ENCODE measurements at places on chromosomes 13 and 19.

DNA sequence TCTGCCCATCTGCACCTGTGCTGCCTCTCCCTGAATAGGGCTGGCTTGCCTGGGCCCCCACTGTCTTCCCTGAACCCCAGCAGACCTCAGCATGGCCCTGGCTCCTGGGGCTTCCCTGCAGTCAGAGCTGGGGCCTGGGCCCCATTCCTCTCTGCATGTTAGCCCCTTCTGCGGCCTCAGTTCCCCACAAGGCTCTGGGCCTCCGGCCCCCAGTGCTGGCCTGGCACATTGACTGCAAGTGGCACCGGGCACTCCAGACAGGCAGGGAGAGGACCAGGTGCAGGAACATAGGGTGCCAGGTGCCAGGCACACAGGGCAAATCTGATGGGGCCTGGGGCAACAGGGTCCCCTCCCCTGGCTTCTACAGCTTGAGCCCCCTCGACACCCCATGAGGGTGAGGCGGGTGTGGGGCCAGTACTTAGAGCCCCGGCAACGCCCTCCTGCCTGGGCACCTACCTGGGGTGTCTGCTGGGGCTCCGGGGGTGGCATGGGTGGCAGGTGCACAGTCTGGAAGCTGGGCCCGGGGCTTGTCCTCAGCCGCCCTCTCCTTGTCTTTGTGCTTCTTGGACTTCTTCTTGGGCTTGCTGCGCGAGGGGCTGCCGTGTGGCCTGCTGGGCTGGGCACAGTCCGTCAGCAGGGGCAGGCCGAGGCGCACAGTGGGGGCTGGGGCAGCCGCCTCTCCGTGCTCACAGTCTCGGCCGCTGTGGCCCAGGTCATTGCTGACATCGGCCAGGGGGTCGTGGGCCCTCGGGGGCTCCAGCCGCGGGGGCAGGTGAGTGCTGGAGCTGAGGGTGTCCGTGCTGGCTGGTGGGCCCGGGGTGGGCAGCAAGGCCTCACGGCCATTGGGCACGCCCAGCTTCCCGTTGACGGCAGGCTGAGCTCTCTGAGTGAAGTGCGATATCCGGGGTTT, 12.3 kb upstream of the ISYNA1 start:
- no peak for DNase-seq

- no peak for DNase-seq
Observed at GRCh38 chr19:17332677-17333581, 1.7 kb downstream of the ANO8 start.

DNA sequence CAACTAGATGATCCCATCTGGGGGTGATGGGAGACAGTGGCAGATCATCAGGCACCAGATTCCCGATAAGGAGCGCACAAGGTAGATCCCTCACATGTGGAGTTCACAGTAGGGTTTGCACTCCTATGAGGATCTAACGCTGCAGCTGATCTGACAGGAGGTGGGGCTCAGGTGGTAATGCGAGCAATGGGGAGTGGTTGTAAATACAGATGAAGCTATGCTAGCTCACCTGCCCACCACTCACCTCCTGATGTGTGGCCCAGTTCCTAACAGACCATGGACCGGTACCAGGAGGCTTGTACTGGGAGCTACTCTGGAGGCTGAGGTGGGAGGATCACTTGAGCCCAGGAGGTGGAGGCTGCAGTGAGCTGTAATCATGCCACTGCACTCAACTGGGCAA, 34.8 kb downstream of the VAV1 start:
- DNase-seq: no peak

- DNase-seq: no peak
Observed at GRCh38 chr13:96248103-96248502, 158.2 kb downstream of the HS6ST3 start.

- peak; percentile 57 for DNase-seq
Observed at GRCh38 chr19:35268536-35269437, at the start of gene USF2. TSS of gene USF2 (plus strand) at chr19:35268962. CDS start at chr19:35269102, 140 bp downstream.

Data from activated gamma-delta T cell treated with Interleukin-2 at 50 U/mL for 16 hours (primary cell).